Epithelial cell of proximal tubule (primary cell): ENCODE measurements at places on chromosomes 16 and 17.

- no peak for DNase-seq
Observed at GRCh38 chr17:36545077-36545464, 352 bp downstream of the GGNBP2 start.

- DNase-seq, result no peak
Observed at GRCh38 chr16:81620029-81620428, 159.1 kb upstream of the PLCG2 start.

GRCh38 chr16:70686376-70687101 is 686 bp upstream of the MTSS2 start:
- no peak for DNase-seq

GRCh38 chr16:86984991-86985647 is 332.1 kb downstream of the C16orf95 start:
- no peak for DNase-seq

- DNase-seq, result no peak
Observed at GRCh38 chr16:71911121-71911520, 15.8 kb downstream of the IST1 start.

DNA sequence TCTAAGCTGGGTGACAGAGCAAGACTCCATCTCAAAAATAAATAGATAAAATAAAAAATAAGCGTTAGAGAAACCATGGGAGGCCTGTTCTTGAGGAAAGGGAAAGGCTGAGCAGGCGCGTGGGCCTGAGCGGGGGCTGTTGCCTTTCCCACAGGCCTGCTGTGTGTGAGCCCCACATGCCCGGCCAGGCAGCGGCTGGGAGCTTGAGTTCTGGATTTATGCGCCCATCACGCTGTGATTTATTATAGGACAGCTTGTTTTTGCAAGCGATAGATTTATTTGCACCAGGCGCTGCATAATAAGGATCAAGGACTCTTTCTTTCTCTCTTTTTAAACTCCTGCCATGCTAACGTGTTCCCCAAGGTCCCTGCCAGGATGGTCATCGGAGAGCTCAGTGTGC is 14.8 kb upstream of the WFDC1 start:
- no peak for DNase-seq

DNA sequence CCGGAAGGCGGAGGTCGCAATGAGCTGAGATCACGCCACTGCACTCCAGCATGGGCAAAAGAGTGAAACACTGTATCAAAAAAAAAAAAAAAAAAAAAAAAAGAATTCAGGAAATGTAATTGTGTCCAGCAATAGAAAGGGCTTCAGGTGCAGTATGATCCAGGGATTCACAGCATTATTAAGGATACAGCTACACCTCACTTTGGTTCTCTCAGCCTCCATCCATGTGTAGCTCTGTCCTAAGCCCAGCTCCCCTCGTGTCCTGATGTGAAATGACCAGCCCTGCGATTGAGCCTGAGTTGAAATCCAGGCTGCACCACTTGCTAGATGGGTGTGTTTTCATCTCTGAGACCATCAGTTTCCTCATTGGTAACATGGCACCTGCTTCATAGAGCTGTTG is 3.0 kb downstream of the SLC5A10 start:
- DNase-seq, result no peak

DNA sequence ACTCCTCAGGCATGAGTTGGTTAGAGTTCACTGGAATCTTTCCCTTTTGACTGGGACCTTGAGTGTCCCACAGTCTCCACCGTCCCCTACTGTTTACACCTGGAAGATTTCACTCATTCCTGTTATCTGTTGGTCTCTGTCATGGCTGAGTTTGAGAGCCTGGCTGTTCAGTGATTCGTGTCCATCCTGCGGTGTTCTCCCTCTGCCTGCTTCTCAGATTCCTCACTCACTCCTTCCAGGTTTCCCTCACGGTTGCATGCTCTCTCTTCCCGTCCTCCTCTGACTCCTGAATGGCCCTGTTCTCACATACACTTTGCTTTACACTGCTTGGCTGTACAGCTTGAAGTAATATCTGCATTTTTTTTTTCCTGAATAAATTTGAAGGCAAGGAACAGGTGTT is 24.5 kb downstream of the OR1D5 start:
- DNase-seq, result no peak

DNA sequence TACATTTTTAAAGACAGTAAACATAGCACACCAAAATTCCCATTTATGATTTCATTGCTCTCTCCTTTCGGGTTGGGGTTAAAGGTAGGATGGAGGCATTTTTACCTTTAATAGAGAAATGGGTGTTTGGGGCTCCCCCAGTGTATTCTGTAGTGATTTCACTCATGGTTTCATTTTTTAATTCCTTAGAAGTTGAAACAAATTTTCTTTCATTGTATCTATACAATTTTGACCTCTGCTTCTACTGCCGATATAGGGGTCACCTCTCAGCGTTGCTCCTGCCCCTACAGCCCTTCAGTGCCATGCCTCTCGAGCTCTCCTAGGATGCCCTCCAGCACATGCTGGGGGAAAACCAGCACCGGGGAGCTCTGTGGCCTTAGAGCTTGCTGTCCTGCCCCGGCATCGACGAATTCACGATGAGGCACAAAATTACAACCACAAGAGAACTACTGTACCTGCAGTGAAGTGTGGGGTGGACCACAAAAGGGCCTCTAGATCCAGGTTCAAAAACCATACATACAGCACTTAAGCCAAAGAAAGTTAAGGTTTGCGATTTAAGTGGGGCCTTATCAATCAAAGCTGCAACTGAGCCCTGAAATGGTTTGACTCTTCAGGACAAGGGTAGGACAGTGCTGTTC is 39.3 kb downstream of the LITAFD start:
- no peak for DNase-seq

- DNase-seq, result no peak
Observed at GRCh38 chr16:2062801-2063200, 15.0 kb downstream of the TSC2 start.

DNA sequence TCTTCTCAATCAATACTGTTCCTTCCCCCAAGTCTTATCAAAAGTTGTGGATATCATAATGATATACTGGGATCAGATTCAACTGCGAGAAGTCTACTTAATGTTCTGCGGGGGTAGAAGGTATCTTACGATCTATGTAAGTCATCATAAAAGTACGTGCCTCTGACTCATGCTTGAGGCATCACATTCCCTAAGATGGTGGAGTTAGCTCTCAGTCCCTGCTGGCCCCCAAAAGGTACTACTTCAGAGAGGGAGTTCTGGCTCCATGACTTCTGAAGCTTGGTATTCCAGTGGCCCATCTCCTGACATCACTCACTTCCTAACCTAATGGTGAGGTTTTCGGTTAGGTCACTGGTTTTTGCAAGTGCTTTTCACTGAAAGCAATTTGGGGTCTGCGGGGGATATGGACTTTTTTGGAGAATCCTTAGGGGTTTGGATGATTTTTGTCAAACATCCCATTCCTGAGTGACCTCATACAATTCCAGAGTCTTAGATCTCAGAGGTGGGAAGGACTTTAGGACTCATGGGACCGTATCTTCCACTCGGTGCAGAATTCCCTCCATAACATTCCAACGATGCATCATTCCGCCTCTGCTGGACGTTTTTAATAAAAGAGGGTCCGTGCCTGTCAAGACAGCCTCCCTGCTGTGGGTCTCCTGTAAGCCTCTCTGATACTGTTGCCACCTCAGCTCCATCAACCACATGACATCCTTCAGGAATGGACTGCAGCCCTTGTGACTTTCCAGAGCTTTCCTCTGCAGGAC is 74.3 kb downstream of the DYNLRB2 start:
- DNase-seq, result no peak

- peak; percentile 52 for DNase-seq
Observed at GRCh38 chr17:6110592-6110991, 40.4 kb downstream of the WSCD1 start.

DNA sequence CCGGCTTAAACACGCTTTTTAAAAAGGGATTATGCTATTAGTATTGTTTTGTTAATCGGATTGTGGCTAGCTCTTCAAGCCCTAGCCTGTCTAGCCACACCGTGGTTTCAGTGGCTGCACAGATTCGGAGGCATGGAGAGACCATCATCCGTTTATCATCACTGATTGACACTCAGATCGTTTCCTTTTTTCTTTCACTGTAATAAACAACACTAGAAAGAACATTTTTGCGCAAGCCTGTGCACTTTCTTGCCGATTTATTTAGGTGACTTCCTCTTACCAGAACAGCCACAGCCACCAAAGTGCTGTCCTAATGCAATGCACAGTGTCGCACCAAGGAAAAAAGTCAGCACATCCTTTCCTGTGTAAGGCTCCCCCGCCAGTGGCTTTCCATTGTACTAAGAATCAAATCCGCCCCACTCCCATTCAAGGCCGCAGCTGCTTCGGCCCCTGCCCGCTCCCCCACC is 78.2 kb downstream of the CRISPLD2 start:
- no peak for DNase-seq

GRCh38 chr16:20614186-20615141 is 38.3 kb upstream of the ACSM2B start:
- no peak for DNase-seq

GRCh38 chr17:40340327-40340726 is 24.2 kb downstream of the GJD3 start:
- DNase-seq, result no peak

GRCh38 chr17:29347831-29348629 is 42.1 kb upstream of the TAOK1 start:
- DNase-seq, result no peak

DNA sequence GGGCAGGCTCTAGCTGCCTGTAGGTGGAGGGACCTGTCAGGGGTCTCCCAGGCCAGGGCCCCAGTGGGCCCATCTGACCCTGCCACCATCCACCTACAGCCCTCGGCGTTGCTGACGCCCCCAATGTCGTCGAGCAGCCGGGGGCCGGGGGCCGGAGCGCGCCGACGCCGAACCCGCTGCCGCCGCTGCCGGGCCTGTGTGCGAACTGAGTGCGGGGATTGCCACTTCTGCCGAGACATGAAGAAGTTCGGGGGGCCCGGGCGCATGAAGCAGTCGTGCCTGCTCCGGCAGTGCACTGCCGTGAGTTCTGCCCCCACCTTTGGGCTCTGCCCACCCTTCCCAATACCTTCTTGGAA is 2.2 kb downstream of the FBXL19 start:
- no peak for DNase-seq

- DNase-seq, result no peak
Observed at GRCh38 chr17:41534899-41535546, 6.9 kb upstream of the KRT19 start.

GRCh38 chr16:87963400-87963799 is 12.2 kb downstream of the BANP start:
- DNase-seq, result no peak

DNA sequence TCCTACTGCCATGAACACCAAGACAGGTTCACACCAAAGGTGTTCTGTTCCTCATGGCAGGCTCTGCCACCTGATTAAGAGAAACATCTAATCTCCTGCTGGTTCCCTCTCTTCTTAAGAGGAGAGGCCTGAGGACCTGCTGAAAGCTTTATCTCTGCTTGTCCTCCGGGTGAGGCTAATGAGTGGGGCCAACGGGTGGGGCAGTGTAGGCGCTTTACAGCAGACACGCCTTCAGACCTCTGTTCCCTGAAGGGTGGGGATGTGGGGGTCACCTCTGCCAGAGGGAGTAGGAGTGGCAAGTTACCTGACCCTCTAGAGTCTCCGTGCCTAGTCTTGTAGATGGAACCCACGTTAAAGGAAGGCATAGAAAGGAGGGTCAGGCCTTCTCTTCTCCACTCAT is 4.2 kb upstream of the MRM1 start:
- no peak for DNase-seq

DNA sequence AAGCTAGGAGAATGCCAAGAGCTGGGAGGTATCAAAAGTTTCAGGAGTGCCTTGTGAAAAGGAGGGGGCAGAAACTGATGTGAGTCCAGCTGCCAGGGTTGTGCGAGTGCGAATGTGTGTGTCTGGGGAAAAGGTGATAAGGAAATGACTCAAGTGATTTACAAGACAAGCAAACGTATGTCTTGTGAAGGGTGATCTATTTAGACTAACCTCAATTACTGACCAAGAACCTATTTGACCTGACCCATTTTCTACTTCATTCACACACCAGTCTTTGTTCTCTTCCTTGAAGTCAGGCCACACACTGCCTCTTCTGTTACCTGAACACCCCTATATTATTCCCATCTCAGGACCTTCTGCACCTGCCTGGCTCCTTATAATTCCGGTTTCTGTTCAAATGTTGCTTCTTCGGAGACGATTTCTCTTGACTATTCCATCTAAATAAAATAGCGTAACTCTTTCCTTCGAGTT is 1.0 kb downstream of the GDE1 start:
- DNase-seq, result no peak

- DNase-seq, result no peak
Observed at GRCh38 chr16:11619327-11619851, 32.7 kb upstream of the LITAF start.

GRCh38 chr17:47707056-47707804 is 13.3 kb downstream of the TBKBP1 start:
- no peak for DNase-seq

GRCh38 chr16:84633622-84634021 is 14.7 kb upstream of the KLHL36 start:
- DNase-seq, result no peak

- DNase-seq, result no peak
Observed at GRCh38 chr17:72370819-72371218, 250.0 kb downstream of the SOX9 start.

- no peak for DNase-seq
Observed at GRCh38 chr17:64340557-64340956, 50.1 kb downstream of the PECAM1 start.
